ENCODE measurements at places on chromosomes 1 and 21.

DNA sequence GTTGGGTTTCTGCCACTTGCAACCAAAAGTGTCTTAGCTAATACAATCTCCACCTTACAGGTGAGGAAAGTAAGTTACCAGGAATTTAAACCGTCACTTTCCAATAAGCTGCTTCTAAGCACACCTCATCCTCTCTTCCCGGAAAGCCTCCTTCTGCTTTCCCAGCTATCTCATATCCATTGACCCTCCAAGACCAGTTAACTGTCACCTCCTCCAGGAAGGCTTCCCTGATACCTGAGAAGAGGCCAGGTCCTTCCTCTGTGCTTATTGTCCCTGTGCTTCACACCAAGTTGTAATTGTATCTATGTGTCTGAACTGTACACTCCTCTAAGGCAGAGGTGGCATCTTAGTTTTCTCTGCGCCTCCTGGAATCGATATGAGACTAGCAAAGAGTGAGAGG lies 11.2 kb upstream of the MATN1 start:
- DNase-seq, result no peak

GRCh38 chr1:221530791-221531190 lies 211.1 kb downstream of the DUSP10 start:
- DNase-seq, result no peak

DNA sequence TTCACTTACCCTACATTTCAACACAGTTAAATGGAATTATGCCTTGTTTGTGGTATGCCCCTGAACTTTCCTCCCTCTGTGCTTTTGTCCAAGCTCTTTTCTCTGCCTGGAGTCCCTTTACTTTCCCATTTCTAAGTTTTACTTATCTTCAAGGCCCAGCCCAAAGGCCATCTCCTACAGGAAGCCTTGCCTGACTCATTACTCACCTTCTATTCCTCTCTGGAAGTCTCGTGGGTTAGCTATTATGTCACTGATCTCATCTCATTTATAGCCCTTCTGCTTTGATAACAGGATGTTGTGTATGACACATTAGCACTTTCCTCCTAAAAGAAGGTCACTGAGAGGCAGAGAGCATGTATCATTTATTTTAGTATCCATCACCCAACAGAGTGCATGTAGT lies 78.8 kb upstream of the CD1D start:
- DNase-seq, result no peak

DNA sequence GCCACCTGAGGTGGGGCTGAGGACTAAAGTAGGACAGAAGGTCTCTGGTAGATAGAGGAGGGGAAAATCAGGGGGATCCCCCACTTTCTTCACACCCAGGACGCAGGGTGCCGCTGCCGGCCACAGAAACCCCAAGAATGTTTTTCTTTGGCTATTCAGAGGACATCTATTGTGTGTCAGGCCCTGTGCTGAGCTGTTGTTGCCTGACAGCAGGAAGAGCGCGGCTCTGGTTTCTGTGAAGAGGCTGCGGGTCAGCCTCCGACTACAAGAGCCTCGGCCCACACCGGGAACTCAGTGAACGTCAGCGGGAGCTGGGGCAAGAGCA lies 407 bp upstream of the PIGV start:
- peak; percentile 76 for DNase-seq

- DNase-seq, result no peak
These were observed 39.6 kb downstream of the GFI1 start for GRCh38 chr1:92447033-92447681.

GRCh38 chr1:31750858-31751510 lies 13.2 kb downstream of the ADGRB2 start:
- peak; percentile 25 for DNase-seq

DNA sequence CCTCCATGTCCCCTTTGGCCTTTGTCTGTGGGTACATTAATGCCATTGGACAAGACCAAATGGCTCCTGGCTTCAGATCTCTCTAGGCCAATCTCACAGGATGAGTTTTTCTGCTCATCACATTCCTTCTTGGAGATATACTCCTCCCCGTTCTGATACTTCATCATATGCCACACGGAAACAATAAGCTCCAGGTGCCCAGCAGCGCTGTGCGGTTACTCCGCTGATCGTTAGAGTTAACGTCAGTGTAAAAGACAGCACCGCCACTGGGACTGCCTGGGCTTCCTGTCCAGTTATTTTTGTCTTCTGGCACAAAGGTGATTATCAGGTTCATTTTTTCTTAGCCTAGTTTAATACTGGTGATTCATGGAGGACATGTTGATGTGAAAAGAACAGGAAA lies 22.5 kb downstream of the CACHD1 start:
- no peak for DNase-seq

- no peak for DNase-seq
These were observed 39.9 kb downstream of the IL6R start for GRCh38 chr1:154445040-154445472.
